ENCODE measurements at places on chromosomes 3 and 15.

DNA sequence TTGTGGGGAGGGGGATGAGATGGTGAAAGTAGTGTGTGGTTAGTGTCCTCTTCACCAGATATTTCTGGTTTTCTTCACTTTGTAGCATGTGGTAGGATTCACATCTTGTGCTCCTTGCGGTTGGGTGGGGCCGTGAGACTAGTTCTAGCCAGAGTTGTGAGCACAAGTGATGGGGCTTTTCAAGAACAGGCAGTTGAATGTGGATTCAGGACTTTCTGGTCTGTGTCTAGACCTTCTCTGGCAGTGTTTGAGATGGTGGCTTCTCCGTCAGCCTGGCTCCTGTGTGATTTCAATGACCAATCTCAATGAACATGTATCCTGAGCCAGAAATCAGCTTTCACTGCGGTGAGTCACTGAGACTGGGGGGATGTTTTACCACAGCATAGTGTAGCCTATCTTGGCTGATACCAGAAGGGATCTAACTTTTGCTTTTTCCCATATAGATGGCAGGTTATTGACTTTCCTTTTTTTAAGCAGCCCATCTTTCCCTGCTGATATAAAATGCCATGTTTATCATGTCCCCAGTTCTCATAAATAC is 82.6 kb downstream of the RPLP1 start:
- no peak for DNase-seq

- DNase-seq = no peak
Measured at GRCh38 chr3:34256021-34256420, 457.6 kb downstream of the PDCD6IP start.

DNA sequence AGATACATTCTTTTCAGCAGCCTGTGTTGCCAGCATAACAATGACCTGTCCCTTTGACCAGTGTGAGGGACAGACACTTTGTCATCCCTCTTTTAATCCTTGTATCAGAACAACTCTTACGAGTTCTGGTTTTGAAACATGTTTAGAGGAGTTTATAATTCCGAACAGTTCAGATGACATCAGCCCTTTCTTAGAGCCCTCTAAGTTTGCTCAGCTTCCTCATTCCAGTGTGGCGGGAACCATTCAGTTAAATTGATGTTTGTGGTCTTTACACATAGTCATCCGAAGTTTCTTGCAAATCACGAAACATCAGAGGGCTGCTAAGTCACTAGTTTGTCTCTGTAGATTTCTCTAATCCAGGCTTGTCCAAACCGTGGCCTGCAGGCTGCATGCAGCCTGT is 102.5 kb downstream of the AKAP13 start:
- no peak for DNase-seq

- DNase-seq = no peak
Measured at GRCh38 chr3:37115446-37115845, 58.9 kb downstream of the LRRFIP2 start.

DNA sequence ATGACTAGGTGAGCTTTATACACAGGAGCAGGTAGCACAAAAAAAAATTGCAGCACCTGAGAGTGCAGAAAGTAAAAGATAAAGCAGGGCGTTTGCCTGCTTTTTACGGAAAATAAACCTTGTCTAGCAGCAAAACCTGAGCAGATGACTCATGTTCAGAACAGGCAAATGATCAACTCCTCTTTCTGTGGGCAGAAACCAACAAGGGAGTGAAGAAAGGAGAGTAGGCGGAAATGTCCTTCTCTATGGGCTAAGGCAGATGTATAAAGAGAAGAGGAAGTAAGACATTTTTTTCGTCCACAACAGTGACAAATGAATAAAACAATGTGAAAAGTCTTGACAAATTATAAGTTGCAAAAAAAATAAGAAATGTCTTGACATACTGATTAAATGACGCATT is 24.5 kb upstream of the GMNC start:
- no peak for DNase-seq

DNA sequence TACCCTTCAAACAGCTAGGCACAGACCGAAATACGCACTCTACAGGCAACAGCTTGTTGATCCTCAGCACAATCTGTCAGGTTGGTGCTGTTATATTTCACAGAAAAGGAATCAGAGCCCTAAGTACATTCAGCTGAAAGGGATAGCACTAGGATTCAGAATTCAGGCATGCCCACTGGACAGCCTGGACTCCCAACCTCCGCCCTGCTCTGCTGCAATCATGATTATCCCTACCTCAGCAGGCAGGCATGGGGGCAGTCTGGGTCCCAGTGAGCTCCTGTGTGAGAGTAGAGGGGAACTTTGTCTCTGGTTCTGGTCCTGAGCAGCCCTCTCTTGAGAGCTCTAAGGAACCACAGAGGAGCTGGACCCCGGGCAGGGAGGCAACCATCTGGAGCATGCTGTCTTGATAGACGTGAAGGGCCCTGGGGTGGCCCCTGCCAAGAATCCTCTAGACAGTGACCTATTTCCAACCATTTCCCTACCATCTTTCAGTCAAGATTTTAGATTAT is 23.4 kb upstream of the NOX5 start:
- peak; percentile 100 for DNase-seq

- DNase-seq = no peak
Measured at GRCh38 chr15:62647202-62647842, 395.2 kb upstream of the TPM1 start.

DNA sequence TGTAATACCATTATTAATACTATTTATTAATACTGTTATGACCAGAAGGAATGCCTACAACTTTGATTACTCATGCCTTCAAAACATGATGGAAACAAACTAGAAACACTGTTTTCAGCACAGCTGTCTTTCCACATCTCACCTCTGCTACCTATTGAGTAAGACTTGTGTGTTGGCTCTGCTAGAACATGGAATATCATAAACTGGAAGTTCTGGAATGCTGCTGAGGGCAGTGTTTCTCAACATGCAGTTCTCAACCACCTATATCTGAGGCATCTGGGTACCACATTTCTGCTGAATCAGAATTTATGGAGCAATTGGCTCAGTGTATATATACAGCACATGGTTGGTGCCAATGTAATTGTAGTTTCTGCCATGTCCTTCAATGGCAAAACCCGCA is 392.1 kb downstream of the TUSC7 start:
- no peak for DNase-seq

GRCh38 chr15:40105517-40106202 is 3.0 kb downstream of the BMF start:
- DNase-seq = no peak

DNA sequence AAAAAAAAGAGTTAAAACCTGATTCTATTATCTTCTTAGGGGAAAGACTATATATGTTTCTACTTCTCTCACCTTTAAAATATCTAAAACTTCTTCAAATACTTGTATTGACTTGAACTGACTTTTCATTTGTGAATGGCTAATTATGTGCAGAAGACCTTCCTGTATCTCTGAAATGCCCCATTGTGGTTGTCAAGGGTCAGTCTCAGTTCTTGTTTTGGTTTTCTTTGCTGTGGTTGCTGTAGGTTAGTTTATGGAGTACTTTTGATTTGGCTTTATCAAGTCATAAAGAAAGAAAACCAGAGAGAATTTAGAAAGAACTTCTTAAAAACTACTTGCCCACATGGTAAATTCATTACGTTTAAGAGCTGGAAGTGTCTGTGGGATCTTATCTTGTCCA is 345.3 kb upstream of the POU1F1 start:
- DNase-seq = no peak

Measured in NCI-H524 treated with DMSO at 0.1 percent for 48 hours (cell line).